Fibroblast of skin of right biceps (primary cell): ENCODE measurements at places on chromosomes 3 and 15.

- DNase-seq = peak; percentile 95
These were observed 38.6 kb downstream of the EPHA3 start for GRCh38 chr3:89145995-89146394.

DNA sequence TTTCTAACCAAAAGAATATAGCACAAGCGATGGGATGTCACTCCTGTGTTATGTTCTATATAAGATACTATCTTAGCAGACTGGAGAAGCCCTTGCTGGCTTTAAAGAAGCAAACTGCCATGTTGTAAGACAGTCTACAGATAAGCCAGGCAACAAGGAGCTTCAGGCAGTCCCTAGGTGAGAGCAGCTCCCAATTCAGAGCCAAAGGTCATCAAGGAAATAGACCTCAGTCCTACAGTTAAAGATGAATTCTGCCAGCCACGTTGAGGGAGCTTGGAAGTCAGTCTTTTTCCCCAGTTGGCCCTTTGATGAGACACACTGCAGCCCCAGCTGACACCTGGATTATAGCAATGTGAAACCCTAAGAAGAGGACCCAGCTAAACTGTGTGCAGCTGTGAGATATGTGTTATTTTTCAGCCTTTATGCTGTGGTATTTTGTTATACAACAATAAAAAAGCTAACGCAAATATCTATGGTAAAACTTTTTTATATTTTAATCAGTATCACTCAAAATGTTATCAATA, 102.5 kb upstream of the AKAP13 start:
- no peak for DNase-seq

DNA sequence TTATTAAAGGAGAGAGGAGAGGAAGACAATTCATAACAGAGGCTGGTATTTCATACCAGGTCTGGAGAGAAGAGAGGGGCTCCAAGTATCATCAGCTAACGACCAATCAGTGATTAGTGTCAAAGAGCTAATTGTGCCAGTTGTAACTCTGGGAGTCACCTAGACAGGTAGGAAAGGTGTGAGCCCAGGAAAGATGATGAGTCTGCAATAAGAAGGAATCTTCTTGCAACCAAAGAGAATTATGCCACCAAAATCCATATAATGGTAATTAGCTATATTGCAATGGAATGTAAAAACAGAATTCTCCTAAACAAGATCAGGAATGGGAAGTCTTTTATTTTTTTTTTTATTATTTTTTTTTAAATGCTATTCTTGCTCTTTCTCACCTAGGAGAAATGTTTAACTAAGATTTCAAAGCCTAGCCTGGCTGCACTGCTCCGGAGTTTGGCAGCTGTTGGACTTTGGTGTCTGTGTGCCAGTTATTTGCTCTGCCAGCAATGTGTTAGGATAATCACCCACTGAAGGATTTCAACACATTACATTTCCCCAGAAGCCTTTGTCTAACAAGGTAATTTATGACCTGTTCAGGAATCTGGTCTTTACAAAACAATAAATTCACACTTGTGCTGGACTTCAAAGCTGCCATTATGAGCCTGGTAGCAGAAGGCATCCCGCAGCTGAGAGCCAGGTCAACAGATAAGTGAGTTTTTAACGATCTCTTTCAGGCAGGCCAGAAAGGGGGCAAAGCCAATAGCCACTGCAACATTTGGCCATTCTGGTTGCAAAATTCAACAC, 89.4 kb downstream of the FOXB1 start:
- DNase-seq = no peak

GRCh38 chr15:64166102-64166890, 3.5 kb upstream of the PPIB start:
- no peak for DNase-seq

GRCh38 chr3:11199902-11200845, 45.9 kb downstream of the HRH1 start:
- peak; percentile 59 for DNase-seq

GRCh38 chr3:183896184-183896583, 11.5 kb upstream of the PARL start:
- DNase-seq = no peak
